ENCODE measurements at places on chromosomes 16 and 17. TPM values are rescaled to one million over a fixed set of nuclear protein-coding genes. Genes with fewer than 3 reads are reported as not detected.

The ATMIN gene
- 29.3 TPM for total RNA-seq

The NACA2 gene
- total RNA-seq, result not detected

GRCh38 chr16:16938009-16938408 is 532.8 kb downstream of the XYLT1 start:
- no peak for DNase-seq

The ENGASE gene
- 78.2 TPM for total RNA-seq

DNA sequence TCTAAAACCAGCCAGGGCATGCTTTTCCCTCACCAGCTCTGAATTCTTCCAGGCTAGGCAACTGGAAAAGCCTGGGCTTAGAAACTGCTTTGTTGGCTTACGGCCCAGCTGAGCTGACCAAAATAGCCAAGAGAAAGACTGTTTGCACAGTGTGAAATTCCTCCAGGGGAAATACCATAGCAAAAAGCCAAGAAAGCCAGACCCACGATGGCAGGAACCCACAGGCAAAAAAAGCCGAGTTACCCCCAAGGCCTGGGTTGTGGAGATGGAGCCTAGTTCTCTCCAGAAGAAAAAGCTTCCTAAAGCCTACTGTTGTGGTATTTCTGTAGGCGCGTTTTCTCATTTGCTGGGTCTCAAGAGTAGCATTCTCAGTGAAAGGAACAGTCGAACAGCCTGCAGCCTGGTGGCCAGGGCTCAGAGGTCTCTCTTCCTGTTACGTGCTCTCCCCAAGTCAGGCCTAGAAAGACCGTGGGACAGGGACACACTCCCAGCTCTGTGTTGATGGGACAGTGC is 9.2 kb downstream of the SP2 start:
- no peak for DNase-seq

GRCh38 chr16:57906382-57907316 is 64.3 kb downstream of the CNGB1 start:
- peak; percentile 59 for DNase-seq

DNA sequence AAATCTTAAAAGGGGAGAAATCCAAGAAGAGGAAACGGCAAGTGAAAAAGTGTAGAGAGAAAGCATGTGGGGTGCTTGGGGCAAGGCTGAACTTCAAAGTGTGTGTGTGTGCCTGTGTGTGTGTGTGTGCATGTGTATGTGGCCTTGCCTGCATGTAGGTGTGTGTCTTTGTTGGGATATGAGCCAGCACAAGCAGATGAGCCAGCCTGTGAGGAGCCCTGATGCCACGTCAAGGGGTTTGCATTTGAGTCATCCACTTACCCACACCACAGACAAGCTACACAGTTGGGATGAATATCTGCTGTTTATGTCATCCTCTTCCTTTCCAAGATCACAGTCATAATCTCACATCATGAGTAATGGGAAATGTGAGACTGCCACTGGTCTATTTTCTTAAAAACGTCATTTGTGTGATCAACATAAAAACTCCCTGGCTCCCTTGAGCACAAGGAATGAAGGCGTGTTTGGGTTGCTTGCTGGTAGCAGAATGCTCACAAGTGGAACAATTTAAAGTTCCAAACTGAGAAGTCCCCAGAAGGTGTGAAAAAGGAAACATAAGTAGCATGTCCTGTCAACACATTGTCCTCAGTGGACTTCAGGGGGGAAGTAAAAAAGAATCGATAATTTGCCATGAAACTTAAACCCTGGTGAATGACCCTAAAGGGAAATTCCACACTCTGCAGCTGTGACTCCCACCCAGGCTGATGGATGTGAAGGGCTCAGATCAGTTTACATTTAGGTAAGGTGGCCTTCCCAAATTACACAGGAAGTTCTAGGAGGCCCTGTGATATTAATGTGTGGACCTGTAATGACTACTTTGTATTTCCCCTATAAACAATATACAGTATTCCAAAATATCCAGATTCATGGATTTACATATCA is 14.7 kb downstream of the KCTD19 start:
- no peak for DNase-seq

The PRR35 gene
- not detected for total RNA-seq

The PKMYT1 gene
- total RNA-seq, result 116 TPM

GRCh38 chr17:17445925-17446665 is 30.7 kb upstream of the MED9 start:
- DNase-seq, result no peak

- peak; percentile 71 for DNase-seq
Observed at GRCh38 chr17:74749279-74750038, 1.0 kb downstream of the NHERF1 start.

GRCh38 chr16:57532266-57532625 is 4.1 kb downstream of the CCDC102A start:
- DNase-seq, result no peak

The TRIM65 gene
- total RNA-seq, result 35.3 TPM

DNA sequence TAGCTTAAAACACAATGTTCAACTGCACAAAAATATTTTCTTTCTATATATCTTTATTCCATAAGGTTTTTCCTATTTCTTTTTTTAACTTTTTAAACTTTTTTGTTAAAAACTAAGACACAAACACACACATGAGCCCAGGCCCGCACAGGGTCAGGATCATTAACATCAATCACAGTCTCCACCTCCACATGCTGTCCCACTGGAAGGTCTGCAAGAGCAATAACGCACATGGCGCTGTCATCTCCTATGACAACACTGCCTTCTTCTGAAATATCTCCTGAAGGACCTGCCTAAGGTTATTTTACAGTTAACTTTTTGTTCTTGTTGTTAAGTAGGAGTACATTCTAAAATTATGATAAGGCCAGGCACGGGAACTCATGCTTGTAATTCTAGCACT is 4.1 kb downstream of the CFAP20 start:
- DNase-seq, result no peak

The NPIPB2 gene
- 18.1 TPM for total RNA-seq

GRCh38 chr17:28413804-28414203 is 7.8 kb upstream of the SLC46A1 start:
- no peak for DNase-seq

- DNase-seq, result no peak
Observed at GRCh38 chr16:62738666-62739460, 702.6 kb upstream of the CDH8 start.

The KLHL10 gene
- total RNA-seq, result not detected

The C1QL1 gene
- not detected for total RNA-seq

The DPEP3 gene
- total RNA-seq, result 0.54 TPM

The TBX2 gene
- not detected for total RNA-seq

The LGALS3BP gene
- 193 TPM for total RNA-seq

DNA sequence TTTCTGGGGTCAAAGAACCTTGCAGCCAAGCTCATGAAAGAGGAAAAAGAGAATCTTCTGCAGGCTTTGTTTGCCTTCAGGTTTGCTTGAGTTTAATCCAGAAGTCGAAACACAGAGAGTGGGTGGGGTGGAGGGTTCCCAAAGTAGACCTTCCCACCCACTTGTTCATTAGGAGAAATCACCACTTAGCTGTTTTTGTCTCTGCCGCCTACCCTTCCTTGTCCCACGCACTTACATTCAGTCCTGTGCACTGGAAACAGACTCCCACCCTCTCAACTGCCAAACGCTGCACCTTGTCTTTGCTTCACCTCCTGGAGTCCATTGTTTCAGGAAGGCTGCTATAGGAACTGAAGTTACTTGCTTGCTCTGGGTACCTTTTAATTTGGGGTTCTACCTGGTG is 38.6 kb upstream of the RBFOX1 start:
- DNase-seq, result no peak

GRCh38 chr17:78120971-78121800 is 7.4 kb downstream of the TMC6 start:
- peak; percentile 72 for DNase-seq

DNA sequence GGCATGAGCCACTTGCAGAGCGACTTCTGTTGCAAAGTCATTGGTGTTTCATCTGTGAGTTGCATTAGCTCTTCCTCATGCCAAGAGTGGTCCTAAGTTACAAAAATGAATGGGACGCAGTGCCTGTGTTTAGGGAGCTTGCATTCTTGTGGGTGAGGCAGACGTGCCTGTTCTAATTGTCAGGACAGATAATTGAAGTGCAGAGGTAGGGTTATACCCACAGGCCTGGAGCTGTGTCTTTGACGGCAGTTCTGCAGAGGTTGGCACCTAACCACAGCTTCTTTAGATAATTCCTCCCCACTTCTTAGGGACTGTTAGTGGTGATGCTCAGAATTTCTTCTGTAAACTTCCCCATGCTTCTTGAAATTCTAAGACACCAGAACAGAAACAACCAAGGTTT is 307.1 kb downstream of the SNX29 start:
- DNase-seq, result no peak

- DNase-seq, result peak; percentile 26
Observed at GRCh38 chr17:83057793-83058265, 21.6 kb upstream of the METRNL start.

GRCh38 chr16:49620869-49621240 is 235.1 kb downstream of the ZNF423 start:
- DNase-seq, result no peak

The PROCA1 gene
- total RNA-seq, result 12.0 TPM

The BAIAP3 gene
- total RNA-seq, result 27.4 TPM

The UMOD gene
- not detected for total RNA-seq

DNA sequence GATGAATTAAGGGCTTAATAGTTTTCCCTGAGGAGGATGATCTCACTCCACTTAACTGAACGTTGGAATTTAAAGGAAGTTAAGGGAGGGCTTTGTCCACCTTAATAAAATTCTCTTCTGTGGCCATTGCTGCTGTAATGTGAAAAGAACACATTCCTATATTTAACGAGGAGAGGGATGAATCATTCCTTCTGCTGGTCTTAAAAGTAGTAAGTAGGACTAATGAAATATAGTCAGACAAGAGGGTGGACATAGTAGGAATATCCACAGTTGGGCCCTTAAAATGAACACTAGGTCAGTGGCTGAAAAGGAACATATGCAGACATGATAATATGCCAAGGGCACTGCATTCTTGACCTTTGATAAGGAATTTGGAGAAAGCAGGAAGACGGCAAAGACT is 405.6 kb downstream of the PMP22 start:
- no peak for DNase-seq

DNA sequence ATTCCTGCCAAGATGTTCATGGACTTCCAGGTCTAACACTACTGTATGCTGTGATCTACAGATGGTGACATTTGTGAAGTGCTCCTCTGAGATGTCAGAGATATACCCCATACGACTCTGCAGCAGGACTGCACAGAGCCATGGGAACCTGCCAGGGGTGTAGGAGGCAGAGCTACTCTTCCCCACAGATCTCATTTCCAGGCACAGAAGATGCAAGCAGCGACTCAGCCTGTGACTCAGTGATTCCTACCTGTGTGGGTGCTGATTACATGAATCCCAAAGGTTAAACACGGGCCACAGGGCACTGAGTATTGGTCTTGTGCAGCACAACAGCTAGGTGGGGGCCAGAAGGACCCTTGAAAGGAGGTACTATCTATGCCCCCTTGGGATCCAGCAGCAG is 137.0 kb upstream of the SOX9 start:
- DNase-seq, result no peak

GRCh38 chr16:19330841-19331397 is 45.4 kb downstream of the CLEC19A start:
- no peak for DNase-seq

GRCh38 chr17:60330731-60331130 is 61.2 kb downstream of the USP32 start:
- DNase-seq, result no peak

- no peak for DNase-seq
Observed at GRCh38 chr16:57538235-57538721, 1.9 kb upstream of the CCDC102A start.

DNA sequence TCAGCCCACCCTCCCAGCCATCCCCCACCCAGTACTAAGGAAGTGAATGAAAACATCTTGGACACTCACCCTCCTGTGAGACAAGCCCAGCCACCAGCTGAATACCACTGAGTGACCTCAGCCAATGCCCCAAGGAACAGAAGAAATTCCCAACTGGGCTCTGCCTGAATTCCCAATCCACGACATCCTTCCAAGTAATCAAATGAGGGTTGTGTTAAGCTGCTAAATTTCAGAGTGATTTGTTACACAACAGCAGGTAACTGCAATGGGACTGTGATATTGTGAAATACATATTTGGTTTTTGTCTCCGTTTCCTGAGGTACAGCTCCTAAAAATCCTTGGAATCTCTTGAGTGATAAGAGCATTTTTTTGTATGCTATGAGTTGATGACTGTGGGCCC is 578.7 kb upstream of the CDH11 start:
- no peak for DNase-seq
